ENCODE measurements at places on chromosomes 4 and X.
A peak's percentile ranks its signal among the peaks of the same experiment; 100 is the strongest.

GRCh38 chrX:17435476-17435875, 60.5 kb downstream of the NHS start:
- no peak for DNase-seq

DNA sequence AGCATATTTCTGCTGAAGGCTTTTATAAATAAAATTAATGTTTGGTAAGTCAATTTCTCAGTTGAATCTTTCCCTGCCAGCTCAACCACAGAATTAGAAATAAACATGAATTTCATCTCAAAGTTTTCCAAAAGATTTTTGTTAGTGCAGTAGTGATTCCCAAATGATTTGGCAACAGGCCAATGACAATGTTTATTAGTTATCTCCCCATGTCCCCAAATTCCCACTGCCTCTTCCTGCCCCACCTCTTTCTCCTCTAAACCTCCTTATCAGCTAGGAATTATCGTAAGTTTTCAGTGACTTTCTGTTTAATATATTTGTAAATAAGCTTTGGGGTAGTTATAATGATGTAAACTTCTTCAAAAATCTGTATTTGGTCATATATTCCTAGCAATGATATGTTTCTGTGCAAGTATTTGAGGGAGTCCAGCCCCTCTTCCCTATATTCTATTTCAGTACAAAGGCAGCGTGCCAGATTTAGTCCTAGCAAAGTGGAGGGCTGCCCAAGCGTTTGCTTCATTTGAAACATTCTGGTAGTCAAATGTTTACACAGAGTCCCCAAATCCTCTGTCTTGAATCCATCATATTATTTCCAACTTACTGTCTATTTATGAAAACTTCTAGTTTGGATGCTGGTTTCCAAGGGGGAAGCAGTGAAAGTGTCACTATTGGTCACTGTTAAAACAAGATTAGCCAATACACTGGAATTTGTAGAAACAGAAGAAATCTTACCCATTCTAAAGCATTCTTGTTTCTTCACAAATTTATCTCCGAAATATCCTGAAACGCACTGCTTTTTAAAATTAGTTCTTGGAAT, 33.7 kb upstream of the ANKRD50 start:
- no peak for DNase-seq

- no peak for DNase-seq
Measured at GRCh38 chr4:168572002-168572401, 75.2 kb downstream of the PALLD start.

- DNase-seq = peak; percentile 59
Measured at GRCh38 chrX:152904151-152905080, 6.5 kb downstream of the ZNF185 start.

- no peak for DNase-seq
Measured at GRCh38 chr4:132101526-132101925, 1047.6 kb upstream of the PCDH10 start.

GRCh38 chr4:83272900-83273299, 11.7 kb downstream of the COQ2 start:
- DNase-seq = no peak

- no peak for DNase-seq
Measured at GRCh38 chrX:12026481-12026880, 111.8 kb upstream of the FRMPD4 start.

DNA sequence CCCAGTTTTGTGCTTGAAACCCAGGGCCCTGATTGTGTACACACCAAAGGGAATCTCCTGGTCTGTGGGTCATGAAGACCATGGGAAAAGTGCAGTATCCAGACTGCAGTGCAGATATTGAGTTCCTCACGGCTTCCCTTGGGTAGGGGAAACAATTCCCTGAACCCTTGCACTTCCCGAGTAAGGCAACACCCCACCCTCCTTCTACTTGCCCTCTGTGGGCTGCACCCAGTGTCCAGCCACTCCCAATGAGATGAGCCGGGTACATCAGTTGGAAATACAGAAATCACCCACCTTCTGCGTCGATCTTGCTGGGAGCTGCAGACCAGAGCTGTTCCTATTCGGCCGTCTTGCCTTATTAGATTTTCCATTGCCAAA, 134.2 kb downstream of the FNIP2 start:
- DNase-seq = no peak

DNA sequence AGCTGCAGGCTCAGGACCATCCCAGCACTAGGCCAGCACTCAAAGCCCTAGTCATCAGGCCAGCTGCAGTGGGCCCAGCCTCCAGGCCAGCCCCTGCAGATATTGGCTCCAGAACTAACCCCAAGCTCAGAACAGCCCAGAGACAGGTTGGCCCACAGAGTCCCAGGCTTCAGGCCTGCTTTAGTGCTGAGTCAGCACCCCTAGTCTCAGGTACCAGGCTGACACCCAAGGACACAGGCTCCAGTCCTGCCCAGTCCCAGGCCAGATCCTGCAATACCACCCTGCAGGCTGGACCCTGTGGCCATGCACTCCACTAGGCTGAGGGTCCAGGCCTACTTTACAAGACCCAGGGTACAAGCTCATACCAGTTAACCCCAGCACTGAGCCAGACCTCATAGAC, 234.4 kb upstream of the GPRIN3 start:
- no peak for DNase-seq

GRCh38 chr4:158020734-158021346, 152.0 kb downstream of the GASK1B start:
- DNase-seq = no peak

DNA sequence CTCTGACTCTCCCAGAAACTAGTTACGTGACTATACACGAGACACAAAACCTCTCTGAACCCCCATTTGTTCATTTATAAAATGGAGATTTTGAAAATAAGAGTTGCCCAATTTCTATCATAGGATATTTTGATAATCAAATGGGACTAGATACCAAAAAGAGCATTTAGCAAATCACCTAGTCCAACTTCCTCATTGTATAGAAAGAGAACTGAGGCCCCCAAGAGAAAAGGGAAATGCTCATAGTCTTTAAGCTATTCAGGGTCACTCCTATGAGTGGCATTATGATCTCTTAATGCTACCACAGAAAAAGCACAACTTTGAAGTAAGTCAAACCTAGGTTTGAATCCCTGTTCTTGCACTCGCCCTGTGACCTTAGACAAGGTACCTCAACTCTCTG, 62.7 kb downstream of the BMP15 start:
- no peak for DNase-seq

DNA sequence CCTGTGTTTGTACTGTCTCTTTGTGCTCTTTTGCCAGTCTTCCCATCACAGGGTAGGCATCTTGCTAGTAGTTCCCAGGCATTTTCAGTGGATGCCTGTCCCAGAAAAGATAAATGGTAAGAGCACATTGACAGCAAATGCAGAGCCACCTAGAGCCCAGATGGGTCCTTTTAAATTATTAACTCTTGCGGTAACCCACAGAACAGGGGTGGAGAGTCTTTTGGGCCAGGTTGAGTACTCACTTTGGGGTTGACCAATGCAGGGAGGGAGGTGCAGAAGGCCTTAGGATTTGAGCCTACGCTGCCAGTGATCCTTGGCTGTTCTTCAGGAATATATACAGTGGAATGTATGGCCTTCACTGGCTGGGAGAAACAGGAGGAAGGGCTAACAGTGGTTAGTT, 173.8 kb downstream of the MSN start:
- DNase-seq = no peak

GRCh38 chrX:7462110-7462509, 314.2 kb upstream of the PUDP start:
- no peak for DNase-seq

GRCh38 chrX:24426340-24426913, 38.7 kb upstream of the PDK3 start:
- no peak for DNase-seq

GRCh38 chr4:183798301-183799253, 106.5 kb upstream of the STOX2 start:
- DNase-seq = no peak

DNA sequence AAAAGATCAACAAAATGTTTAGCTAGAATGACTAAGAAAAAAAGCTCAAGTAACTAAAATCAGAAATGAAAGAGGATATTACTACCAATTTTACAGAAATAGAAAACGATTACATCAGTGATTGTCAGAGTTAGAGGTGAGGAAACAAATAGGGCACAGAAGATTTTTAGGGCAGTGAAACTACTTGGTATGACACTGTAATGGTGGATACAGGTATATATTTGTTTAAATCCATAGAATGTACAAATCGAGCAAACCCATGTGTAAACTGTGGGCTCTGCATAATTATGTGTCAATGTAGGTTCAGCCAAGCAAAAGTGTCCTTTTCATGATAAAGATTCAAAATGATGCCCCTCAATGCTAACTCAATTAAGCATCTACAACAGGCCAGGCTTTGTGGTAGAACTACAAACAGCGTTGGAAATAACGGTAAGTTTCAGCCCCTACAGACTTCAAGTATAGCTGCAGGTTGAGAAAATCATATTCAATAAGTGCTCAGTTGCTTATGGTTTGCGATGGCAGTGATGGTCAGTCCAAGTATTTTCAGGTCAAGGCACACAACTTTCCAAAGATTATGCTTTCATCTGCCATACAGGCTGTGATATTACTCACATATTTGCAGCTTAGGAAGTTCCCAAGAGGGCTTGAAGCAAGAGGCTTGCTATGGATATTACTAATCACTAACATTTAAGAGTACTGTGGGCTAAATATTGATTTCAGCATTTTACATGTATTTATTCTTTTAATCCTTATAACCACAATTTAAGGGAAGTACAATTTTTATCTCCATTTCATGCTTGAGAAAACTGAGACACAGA, 158.6 kb downstream of the TET2 start:
- DNase-seq = no peak

DNA sequence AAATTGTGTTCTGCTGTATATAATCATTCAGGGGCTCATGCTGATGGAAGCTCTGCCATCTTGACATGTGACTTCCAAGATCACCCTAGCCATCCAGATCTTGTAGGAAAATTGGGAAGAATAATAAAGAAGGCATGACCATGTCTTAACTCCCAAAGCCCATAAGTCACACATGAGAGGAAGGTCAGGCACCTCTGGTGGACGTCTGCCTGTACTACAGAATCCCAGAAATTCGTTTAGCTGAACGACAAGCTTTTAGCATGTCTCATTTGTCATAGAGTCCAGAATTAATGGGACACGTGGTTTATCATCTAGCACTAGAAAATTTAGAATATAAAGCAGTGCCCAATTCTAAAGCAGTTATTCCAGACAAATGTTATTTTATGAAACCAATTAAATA, 212.7 kb downstream of the CENPC start:
- DNase-seq = peak; percentile 10

GRCh38 chrX:11787564-11787963, 29.5 kb downstream of the MSL3 start:
- peak; percentile 21 for DNase-seq

DNA sequence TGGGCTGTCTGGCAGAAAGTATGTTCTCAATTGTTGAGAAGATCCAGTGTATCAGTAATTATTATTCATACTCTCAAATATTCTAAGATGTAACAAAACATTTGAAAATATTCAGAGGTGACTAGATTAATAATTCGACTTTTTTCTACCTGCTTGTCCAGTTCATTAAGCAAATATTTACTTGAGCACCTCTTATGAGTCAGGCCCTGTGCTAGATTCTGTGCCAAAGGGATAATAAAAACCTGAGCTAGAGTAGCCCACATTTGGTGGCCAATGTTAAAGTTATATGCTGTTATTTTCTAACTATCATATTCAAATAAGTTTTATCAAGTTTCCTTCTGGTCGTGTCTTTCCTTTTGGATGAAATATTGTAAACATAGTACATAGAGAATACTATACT, 58.5 kb downstream of the ARHGAP10 start:
- DNase-seq = no peak

DNA sequence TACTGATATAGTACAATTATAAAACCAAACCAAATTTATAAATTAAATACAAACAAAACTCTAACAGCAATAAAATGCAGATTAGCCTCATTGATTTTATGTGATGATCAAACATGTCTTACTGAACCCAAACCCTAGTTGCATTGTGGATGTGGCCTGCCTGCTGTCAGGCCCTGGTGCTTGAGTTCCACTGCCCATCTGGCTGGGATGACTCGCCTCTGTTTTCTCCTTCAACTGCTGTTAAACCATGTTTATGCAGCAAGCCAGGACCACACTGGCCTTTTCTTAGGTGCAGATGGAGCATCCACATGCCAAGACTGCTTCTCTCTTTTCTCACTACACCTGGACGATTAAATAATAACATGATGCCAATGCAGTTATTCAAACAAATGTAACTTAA, 22.6 kb downstream of the NAP1L5 start:
- DNase-seq = no peak

- DNase-seq = no peak
Measured at GRCh38 chrX:9890681-9891091, 76.5 kb upstream of the CLDN34 start.

DNA sequence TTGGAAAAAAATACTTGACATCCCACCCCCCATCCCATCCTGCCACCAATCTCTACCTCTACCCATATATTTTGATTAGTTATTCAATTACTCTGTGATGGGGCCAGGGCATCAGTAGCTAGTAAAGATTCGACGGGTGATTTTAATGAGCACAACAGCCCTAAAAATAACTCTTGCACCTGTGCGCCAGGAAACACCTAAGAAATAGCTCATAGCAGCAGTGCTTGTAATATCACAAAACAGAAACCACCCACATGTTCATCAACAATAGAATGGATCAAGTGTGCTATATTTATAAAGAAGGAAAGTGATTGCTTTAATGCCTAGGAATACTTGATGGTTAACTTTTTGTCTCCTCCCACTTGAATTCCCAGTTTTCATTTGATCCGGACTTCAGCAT, 225.6 kb upstream of the LCORL start:
- no peak for DNase-seq

DNA sequence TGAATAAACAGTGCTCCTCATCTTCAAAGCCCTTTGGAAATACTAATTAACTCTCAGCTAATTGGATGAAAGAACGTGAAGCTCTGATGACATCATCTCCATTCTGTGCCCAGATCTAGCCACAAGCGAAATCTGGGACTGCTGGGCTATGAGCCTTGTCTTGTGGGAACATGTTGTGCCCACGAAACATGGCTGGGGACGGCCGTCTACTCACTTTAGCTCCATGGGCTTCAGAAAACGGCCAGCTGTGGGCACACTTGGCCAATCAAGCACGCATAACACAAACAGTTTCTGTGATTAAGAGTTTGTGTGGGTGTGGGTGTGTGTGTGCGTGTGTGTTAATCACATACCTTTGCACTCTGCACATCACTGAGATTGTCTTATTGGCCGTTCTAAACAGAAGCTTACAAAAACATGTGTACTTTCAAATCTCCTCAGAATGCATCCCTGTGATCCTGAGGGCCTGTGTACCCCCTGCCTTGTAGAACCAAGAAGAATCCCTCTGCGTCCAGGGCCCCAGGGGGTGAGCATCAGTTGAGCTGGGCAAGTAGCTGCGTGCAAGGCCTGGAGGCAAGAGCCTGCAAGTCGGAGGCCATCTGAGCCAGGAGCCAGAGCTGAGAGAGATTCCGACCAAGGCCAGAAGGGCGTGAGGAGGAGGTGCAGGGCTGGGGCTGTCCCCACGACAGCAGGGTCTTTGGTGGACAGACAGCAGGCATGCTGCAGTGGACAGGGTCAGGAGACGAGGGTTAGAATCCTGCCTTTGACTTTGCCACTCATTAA, 18.7 kb upstream of the ZNF185 start:
- DNase-seq = no peak

- no peak for DNase-seq
Measured at GRCh38 chr4:113758372-113758771, 3.2 kb downstream of the CAMK2D start.

GRCh38 chrX:10519761-10520160, 100.6 kb downstream of the MID1 start:
- no peak for DNase-seq

GRCh38 chrX:13938051-13938828, 91.5 kb downstream of the GEMIN8 start:
- no peak for DNase-seq

GRCh38 chrX:146278381-146278780, 460.8 kb downstream of the SLITRK2 start:
- peak; percentile 5 for DNase-seq

- DNase-seq = peak; percentile 22
Measured at GRCh38 chr4:140252141-140252741, 98.3 kb upstream of the MAML3 start.

Measured in DND-41 (cell line).